ENCODE measurements at places on chromosomes 7 and 10.

- DNase-seq: no peak
Observed at GRCh38 chr7:114885836-114886235, 36.1 kb upstream of the MDFIC start.

DNA sequence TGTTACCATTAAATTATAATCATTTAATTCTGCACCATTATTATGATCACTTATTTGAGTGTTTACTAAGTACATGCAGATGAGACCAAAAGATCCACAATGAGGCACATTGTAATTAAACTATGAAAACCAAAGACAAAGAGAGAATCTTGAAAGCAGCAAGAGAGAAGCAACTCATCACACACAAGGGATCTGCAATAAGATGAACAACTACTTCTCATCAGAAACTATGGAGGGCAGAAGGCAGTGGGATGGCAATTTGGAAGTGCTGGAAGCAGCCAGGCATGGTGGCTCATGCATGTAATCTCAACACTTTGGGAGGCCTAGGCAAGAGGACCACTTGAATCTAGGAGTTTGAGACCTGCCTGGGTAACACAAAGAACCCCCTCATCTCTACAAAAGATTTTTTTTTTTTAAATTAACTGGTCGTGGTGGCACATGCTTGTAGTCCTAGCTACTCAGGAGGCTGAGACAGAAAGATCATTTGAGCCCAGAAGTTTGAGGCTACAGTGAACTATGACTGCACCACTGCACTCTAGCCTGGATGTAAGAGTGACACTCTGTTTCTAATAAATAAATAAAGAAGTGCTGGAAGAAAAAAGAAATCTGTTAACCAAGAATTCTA is 47.7 kb downstream of the CDK6 start:
- no peak for DNase-seq

DNA sequence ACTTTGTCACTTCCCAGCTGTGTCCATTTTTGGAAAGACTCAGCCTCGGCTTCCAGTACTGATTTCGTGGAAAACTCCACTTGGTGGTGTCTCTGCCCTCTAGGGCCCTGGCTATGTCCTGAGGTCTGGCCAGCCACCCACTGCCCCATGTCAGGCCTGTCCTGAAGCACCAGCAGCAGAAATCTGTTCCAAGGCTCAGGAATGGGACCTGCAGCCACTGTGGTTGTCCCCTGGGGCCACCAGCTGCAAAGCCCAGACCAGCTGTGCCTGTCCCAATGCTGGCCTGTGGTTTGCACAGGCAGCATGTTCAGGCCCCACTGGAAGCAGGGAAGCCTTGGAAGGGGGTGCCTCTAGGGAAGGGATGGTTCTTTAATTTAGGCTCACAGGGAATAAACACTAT is 21.2 kb downstream of the CXCL12 start:
- no peak for DNase-seq

DNA sequence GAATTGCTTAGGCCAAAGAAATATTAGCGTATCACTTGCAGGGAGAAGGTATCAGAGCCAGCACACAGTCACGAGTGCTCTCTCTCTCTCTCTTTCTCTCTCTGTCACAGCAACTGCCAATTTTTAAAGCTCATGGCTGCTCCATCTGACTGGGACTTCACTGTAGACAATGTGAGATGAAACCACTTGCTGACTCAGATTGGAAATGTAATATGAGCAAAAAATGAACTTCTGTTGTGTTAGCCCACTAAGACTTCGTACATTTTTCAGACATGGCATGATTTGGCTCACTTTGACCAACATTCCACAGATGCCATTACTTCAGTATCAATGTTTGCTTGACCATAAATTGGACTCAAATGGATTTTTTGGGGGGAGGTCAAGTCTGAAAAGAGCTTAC is 68.1 kb downstream of the DGKB start:
- DNase-seq: no peak

DNA sequence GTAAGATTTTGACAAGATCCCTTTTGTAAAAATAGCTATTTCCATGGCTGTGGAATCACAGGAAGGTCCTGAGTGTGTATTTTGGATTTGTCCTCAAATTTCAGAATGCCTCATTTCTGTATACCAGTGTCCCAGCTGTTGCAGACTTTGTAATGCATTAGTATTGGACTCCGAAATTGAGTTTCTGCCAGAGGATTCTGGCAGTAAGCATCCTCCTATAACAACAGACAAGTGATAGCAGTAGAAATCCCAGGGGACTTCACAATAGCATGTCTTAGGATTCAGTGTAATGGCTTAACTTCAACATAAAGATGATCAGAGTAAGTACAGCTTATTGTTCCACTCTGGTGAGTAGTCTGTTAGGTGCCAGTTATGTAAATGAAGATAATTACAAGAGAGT is 104.6 kb downstream of the FOXP2 start:
- no peak for DNase-seq

GRCh38 chr7:114793155-114793845 is 128.6 kb upstream of the MDFIC start:
- DNase-seq: no peak
